ENCODE measurements at places on chromosomes 6 and 20. TPM values are rescaled to one million over a fixed set of nuclear protein-coding genes. Genes with fewer than 3 reads are reported as not detected.

Gene TCP11
- not detected for total RNA-seq

Gene LY86
- total RNA-seq: not detected

Gene TMEM244
- not detected for total RNA-seq

Gene E2F3
- total RNA-seq: 14.2 TPM

Gene BPIFB1
- 0.12 TPM for total RNA-seq

Gene NELFCD
- total RNA-seq: 44.0 TPM

Gene KCNK5
- 1.00 TPM for total RNA-seq

Gene PKIB
- 0.73 TPM for total RNA-seq

Gene MUC22
- total RNA-seq: 0.01 TPM

Gene GPX5
- not detected for total RNA-seq

Gene RFX6
- not detected for total RNA-seq

All from A549 treated with DMSO at 1 μM for 4 hours (cell line).